ENCODE measurements at places on chromosomes 11 and 22. TPM values are rescaled to one million over a fixed set of nuclear protein-coding genes. Genes with fewer than 3 reads are reported as not detected.

The MUC2 gene
- not detected for total RNA-seq

The APOBEC3B gene
- total RNA-seq = 43.3 TPM

The GRK3 gene
- 10.1 TPM for total RNA-seq

The ANKK1 gene
- 0.90 TPM for total RNA-seq

The WBP2NL gene
- 3.7 TPM for total RNA-seq

- DNase-seq = no peak
Observed at GRCh38 chr22:27466778-27467438, 334.6 kb downstream of the MN1 start.

DNA sequence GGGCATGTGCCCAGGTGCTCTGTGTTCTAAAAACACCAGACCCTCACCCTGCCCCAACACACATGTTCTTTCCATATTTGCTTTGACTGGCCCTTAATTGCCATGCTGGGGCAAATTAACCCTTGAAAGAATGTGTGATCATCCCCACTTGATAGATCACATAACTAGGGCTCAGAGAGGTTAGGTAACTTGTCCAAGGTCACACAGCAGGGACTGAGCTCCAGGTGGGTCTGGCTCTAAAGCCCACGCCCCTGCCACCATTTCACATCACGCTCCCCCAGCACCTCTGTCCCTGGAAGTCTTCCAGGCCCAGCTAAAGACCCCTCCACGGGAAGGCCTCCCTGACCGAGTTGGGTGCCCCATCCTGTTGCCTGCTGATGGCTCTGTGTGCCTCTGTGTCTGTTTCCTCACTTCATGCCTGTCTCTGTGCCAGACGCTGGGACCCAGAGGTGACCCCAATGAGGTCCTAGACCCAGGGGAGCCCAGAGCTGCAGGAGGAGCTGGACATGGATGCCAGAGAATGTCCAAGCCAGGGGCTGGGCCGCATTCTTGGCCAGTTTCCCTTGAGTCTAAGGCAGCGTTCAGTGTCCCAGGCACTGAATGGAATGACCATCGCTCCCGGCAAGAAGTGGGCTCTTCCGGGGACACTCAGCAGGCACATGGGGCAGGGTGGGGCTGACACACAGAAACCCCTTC is 79.7 kb downstream of the MYO7A start:
- DNase-seq = no peak

DNA sequence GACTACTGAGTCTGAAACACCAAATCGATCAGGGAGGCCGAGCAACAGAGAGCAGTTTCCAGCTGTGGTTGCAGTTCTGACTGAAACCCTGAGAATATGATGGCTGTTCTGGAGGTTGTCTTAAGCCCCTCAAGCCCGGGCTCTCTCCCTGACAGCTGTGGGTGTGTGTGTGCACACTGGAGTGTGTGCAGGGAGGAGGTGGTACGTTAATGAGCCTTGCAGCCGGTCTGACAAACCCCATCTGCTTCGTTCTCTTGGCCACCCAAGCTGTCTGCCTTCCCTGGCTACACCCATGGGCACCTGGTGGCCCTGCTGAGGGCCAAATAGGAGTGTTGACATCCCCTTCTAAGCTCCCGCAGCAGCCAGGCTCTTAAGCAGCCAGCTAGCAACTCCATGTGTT is 189.8 kb downstream of the KIRREL3 start:
- DNase-seq = no peak

DNA sequence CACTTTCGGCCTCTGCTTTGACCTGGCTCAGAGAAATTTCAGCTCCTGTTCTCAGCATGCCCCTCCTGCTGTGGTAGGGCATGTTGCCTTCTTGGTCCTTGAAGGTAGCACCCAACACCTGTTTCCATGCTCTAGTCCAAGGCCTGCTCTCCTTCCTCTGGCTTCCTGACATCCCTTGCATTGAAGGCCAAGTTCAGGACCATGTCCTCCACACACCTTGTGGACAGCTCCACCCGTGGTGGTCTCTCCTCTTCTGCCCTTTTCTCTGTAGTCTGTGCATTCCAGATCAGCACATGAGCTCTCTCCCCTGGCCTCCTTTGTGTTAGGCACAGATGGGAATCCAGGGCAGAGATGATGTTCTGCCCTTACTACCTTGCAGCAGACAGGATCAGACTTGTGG is 225.3 kb downstream of the ADAMTS15 start:
- no peak for DNase-seq

GRCh38 chr11:3042496-3043314 is 14.5 kb downstream of the CARS1 start:
- no peak for DNase-seq

DNA sequence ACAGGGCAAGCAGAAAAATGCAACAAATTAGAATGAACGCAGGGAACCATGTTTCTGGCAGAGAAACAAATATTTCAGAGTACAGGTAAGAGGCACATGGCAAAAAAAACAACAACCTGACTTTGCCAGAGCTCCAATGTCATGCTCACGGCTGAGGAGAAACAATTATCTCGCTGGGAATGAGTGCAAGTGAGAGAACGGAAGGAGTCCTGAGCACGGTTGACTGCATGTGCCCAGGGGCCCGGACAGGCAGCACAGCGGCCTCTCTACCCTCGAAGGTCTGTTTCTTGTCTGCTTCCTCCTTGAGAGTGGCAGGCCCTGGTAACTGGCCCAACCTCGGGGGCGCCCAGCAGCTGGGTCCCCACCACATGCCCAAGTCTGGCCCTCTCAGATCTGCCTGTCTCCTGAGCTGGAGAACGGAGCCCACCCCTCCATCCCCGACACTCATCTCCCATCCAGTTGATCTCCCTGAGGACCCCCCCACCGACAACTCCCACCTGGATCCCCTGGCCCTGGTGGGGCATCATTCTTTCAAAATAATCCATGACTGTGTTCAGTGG is 24.6 kb upstream of the RTN4R start:
- DNase-seq = no peak

DNA sequence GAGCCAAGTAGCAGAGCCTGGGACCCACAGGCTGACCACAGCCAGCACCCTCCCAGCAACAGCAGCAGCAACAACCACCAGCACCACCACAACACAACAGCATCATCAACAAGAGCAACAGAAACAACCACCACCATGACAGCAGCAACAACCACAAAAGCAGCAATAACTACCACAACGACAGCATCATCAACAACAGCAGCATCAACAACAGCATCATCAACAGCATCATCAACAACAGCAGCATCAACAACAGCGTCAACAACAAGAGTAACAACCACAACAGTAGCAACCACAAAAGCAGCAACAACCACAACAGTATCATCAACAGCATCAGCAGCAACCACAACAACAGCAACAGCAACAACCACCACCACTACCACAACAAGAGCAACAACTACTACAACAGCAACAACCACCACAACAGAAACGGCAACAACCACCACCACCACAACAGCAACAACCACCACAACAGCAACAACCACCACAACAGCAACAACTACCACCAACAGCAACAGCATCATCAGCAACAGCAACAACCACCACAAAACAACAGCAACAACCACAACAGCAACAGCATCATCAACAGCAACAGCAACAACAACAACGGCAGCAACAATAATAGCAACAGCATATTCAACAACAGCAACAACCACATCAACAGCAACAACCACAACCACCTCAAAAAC is 22.1 kb upstream of the FGF3 start:
- DNase-seq = no peak

DNA sequence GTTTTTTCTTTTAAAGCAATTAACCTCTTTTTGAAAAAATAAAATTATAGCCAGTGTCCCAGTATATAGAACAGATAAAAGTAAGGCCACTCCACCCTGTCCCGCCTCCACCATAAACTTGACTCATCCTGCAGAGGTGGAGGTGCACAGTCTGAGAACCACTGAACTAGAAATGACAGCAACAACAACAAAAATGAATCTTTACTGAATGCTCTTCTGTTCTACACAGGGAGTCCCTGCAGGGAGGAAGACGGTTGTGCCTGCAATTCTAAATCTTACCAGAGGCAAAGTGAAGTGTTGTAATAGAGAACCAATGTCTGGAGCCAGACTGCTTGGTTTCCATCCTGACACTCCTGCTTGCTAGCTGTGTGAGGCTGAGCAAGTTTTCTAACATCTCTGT is 162.3 kb downstream of the FBXO7 start:
- DNase-seq = no peak

DNA sequence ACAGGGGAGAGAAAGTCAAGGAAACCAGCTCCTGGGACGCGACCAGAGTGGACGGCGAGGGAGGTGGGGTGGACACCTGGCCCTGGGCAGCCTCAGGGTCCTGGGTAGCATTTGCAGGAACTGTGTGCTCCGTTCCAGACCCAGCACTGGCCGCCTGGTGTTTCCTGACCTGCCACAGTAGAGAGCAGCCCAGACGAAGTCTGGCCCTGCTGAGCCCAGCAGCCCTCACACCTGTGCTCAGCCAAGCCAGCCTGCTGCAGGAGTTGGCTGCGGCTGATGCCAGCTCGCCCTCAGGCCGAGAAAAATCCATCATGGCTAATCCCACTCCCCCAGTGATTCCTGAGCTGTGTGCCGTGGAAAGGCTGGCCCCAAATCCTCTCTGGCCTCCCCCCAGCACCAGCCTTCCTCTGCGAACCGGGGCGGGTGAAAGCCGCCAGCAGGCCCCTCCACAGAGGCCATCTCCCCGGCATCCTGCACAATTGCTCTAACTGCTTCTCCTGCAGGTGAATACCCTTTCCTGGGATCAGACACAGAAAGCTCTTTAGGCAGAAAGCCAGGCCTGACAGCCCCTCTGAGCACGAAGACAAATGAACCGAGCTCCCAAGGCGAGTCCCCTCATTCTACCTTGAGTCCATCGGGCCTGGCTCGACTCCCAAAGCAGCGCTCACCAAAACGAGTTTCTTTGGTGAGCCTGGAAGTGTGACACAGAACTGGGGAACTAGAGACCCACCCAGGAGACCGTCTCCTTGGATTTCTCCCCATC is 88.6 kb downstream of the RTL6 start:
- no peak for DNase-seq

- no peak for DNase-seq
Observed at GRCh38 chr11:120681434-120682331, 170.1 kb downstream of the GRIK4 start.

DNA sequence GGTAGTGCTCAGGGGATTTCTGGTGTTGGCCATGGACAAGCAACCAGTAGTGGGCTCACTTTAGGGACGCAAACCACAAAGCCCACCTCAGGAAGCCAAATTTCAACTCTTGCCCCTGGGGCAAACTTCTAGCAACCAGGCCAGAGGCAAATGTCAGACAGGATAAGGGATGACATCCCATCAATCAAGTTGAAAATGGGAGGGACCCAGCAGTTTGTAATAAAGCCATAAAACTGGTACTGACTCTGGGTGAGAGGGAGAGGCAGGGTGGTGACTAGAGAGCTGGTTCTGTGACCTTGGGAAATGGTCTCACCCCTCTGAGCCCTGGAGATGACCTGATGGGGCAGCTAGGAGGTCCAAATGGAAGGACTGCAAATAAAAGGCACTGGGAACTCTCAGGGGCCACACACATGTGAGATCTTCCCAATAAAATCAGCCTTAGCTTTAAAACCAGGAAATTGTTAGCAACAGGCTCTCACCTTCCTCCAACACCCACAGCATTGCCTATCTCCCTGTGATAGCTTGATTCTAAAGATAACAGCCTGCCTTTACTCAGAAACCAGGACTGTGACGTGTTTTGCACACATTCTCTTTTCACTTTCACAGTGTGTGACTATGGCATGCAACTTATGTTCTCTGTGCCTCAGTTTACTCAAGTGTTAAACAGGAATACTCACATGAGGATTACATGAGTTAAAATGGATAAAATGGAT is 6.4 kb upstream of the TBC1D10A start:
- no peak for DNase-seq

GRCh38 chr11:7490054-7490453 is 4.7 kb downstream of the OLFML1 start:
- DNase-seq = no peak

DNA sequence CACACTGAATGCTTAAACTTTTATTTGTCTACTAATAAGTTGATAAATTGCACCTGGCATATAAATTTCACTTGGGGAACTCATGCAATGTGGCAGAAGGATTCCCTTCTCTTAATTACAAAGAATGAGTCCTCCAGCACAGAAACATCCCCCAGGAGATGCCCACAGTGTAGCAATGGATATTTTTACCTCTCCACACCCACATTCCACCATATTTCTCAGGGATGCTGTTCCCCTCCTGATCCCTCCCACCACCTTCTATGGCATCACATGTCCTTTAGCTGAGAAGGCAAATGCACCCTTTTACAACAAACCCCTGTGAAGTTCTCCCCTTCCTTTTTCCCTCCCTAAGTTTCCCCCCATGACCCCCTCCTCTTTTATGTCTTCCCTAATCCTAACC is 56.1 kb upstream of the UBASH3B start:
- DNase-seq = no peak

Measured in Calu3 (cell line).